T-helper 22 cell (primary cell): ENCODE measurements at places on chromosomes 1 and 21.

- DNase-seq, result no peak
Observed at GRCh38 chr1:156738916-156739315, 2.0 kb downstream of the MRPL24 start.

GRCh38 chr1:56206391-56206790 is 373.0 kb downstream of the PLPP3 start:
- DNase-seq, result no peak

DNA sequence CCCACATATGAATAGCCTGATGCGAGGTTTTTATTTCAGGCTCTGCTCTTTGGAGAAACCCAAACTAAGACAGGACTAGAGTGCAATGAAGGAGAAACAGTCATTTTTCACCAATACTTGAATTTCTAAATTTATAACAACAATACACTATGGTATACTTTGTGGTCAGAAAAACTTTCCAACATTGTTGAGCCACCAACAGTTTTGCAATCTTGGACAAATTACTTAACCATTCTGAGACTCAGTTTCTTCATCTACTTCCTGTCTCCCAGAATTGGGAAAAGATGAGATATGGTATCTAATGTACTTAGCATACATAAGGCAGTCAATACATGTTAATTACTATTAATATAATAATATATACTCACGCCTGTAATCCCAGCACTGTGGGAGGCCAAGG is 519.8 kb upstream of the PLXNA2 start:
- DNase-seq, result no peak

GRCh38 chr1:171245458-171246064 is 2.7 kb upstream of the FMO1 start:
- no peak for DNase-seq

DNA sequence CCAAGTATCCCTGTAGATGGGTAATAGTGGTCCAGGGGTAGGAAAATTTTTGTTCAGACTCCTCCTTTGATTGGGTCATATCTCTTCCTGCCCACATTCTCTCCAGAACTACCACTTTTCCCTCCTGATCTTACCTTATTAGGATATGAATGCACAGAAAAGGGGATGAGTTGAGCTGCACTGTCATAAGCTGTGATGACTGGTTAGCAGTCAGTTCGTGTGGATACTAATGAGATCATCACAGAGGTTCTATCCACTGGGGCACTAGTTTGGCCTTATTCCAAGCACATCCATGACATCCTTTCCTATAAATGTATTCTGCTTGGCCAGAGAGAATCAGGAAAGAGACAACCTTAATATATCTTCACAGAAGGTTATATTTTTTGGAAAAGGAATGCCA is 22.1 kb upstream of the TBX15 start:
- DNase-seq, result no peak

DNA sequence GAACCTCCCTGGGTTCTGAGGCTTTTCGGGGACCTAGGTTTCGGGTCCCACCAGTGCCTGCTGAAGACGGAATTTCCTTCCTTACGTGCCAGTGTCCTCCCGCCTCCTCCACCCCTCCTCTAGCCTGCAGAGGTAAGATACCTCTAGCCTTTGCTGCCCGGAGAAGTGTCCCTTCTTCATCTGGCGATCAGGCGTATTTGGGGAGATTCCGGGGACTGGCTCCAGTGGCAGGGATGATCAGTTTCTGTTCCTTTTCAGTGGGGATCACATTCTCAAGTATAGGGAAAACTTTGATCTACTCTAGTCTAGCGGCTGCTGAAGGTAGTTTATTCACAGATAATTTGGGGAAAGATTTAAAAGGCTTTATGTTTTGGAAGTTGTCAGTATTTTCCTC is 674 bp downstream of the CEP350 start:
- no peak for DNase-seq

DNA sequence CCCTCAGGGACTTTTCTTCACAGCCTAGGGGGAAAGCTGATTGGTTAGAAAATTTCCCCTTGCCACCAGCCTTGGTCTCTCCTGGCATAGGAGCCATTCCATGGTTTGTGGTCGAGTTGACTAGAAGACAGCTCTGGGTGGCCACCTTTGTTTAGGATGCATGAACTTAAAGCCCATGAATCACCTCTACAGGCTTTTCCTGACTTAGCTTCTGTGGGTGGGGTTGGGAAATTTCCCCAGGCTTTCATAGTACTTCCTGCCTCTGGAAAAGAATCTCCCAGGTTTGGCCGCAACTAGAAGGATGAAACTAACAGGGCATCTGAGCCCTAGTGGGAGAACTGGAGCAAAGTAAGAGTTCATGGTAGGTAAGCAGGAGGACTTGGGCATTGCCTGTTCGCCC is 72.6 kb downstream of the SNRPE start:
- DNase-seq, result no peak

- no peak for DNase-seq
Observed at GRCh38 chr21:21851657-21852056, 853.4 kb downstream of the NCAM2 start.

DNA sequence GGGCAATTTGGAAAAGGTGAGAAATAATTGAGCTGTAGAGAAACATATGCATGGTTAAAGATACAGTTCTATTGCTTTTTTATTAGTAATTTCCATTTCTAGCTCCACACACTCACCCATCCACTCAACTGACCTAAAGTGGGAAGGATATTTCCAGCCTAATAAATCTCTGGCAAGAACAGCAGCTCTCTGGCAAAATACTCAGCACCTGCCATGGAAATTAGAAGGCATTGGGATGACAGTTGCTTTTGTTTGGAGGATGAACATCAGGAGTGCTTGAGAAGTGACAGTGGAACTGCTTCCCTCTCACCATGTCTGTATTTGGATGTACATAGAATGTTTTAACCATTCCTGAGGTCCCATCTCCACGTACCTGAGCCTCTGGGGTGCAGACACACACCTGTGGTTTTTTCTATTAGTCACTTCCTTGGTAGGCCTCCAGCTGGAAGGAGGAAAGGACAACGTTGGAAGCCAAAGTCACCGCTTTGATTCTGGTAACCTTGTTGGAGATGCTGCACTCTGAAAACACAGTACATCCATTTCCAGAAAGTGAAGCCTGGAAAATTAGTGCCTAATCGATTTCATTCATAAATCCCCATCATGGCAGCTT is 62.3 kb upstream of the RUNX1 start:
- no peak for DNase-seq

DNA sequence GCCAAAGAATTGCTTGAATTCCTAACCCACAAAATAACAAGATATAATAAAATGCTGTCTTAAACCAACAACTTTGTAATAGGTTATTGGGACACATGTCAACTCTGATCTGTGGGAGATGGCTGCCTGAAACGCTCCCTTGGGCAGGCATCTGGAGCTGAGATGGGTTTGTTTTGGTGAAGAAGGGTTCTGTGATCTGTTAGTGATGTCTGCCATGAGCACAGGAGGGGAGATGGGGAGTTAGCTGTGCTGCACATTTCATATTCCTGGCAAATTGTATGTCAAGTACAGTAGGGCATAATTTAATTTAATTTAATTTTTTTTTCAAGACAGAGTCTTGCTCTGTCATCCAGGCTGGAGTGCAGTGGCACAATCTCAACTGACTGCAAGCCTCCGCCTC is 34.2 kb upstream of the IFNLR1 start:
- no peak for DNase-seq

DNA sequence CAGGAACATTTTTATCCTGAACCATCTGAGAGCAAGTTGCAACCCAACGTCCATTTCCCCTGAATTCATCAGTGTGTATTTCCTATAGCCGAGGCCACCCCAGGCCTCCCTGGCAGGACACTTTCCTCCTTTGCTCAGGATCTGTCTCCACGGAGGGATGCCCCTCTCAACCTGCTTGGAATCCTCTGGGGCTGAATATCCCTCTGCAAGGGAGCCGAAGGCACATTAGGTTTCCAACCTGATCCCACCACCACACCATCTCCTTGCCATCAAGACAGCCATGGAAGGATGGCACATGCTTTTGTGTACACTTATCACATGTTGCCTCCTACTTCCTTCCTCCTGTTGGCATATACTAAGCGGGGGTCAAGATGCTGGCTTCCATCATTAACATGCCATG is 74.8 kb upstream of the EDN2 start:
- no peak for DNase-seq

DNA sequence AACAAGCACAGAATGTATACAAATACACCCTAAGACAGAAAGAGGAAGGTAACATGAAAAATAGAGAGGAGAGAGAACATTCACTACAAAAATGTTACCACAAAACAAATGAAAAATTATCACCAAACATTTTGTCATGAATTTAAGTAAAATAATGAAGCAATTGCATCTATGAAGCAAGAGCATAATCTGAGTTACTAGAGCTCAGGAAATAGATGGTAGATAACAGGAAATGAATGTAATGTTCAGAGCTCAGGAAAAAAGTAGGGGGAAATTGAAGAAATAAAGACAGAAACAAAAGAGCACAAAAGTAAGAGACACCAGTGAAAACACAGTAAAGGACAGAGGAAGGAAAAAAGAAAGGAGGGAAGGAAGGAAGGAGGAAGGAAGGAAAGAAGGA is 19.4 kb downstream of the SEC16B start:
- no peak for DNase-seq
